Memory B cell (primary cell): ENCODE measurements at places on chromosomes 12 and 14.

GRCh38 chr12:113059071-113059595, 2.6 kb downstream of the DTX1 start:
- no peak for DNase-seq

- no peak for DNase-seq
These were observed 33.7 kb upstream of the SGPP1 start for GRCh38 chr14:63761351-63762117.

- DNase-seq, result no peak
These were observed 31.5 kb downstream of the IFNG-AS1 start for GRCh38 chr12:68020699-68021098.

- DNase-seq, result no peak
These were observed 8.1 kb upstream of the GLRX5 start for GRCh38 chr14:95526483-95527386.

DNA sequence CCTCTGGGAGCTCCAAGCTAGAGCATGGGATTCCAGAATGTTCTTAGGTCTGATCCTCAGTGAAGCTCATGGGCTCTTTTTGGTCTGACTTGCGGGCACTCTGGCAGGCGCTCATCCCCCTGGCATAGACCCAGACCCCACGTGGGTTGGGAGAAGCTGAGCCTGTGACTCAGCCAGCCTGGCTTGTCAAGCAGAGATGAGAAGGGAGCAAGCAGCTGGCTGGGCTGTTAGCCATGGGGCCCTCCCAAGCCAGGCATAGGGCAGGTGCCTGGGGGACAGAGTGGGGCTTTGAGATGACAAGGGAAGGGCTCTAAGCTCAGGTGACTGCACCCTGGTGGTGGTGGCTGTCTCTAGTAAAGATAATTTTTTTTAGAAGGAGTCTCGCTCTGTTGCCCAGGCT, 80.3 kb upstream of the NOS1 start:
- no peak for DNase-seq

GRCh38 chr12:56836317-56836716, 73.2 kb downstream of the HSD17B6 start:
- no peak for DNase-seq

DNA sequence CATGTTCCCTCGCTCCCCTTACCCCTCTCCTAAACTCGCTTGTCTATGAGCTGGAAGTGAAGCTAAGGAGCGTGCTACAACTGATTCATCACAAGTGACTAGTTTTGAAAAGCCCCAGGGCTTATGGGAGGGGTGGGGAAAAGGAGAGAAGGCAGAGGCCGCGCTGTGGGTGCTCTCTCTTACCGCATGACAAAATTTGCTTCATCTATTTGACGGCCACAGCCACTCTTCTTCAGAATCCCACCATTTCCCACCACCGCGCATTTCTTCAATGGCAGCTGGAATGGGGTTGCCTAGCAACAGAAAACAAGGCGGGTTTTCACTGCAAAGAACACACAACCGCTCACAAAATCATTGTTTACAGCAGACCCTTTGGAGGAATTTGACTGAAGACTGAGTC, 79.4 kb downstream of the ST8SIA1 start:
- DNase-seq, result no peak

GRCh38 chr12:63764481-63764880, 15.2 kb upstream of the RXYLT1 start:
- no peak for DNase-seq

GRCh38 chr12:86290615-86291014, 34.4 kb upstream of the MGAT4C start:
- no peak for DNase-seq

DNA sequence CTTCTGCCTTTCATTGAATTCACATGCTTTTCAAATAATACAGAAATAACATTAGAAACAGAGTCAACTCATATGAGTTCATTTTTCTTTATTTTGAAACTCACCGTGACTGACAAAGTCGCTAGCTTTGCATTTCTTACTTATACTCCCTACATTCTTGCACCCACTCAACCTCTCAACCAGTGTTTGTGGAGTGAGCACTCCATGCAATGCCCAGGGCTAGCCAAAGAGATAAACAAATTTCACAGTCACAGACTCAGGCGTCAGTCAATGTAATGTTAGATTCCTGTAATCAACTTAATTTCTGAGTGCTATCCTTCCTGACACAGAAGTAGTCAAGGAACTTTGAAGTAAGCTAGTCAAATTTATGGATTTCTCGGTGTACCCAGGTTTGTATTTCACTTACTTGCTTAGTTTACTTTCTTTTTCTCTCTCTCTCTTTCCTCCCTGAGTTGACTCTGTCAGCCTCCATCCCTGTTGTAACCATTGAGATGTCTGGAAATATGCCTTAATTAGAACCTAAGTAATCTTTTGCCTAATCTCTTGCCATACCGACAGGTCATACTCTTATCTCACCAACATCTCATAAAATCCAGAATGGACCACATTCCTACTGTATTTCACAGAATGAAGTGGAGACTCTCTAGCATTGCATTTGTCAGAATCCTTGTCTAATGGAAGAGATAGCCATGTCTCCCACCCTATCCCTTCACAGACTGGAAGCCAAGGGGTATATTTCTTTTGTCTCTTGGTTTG, 413.0 kb downstream of the AEBP2 start:
- DNase-seq, result no peak

- no peak for DNase-seq
These were observed 3.7 kb downstream of the PPP4R4 start for GRCh38 chr14:94177806-94178205.
